ENCODE measurements at places on chromosomes 12 and 14. TPM values are rescaled to one million over a fixed set of nuclear protein-coding genes. Genes with fewer than 3 reads are reported as not detected.
A peak's percentile ranks its signal among the peaks of the same experiment; 100 is the strongest.

- no peak for DNase-seq
Measured at GRCh38 chr12:53593707-53594106, 32.5 kb downstream of the ATF7 start.

DNA sequence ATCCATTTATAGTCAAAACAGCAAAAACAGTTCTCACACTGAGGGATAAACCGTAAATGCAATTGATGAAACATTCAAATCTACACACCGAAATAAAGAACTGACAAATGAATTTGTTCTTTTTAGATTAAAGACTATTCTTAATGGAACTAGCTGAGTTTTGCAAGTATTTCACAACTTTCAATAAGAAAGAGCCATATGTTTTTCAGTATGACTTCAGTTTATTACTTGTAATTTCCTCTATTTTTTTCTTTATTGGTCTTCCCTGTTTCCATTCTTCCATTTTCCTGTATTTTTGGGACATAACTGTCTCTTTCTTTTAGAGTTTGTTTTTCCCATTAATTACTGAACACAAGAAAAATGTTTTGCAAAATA, 4.3 kb downstream of the BCAT1 start:
- no peak for DNase-seq

DNA sequence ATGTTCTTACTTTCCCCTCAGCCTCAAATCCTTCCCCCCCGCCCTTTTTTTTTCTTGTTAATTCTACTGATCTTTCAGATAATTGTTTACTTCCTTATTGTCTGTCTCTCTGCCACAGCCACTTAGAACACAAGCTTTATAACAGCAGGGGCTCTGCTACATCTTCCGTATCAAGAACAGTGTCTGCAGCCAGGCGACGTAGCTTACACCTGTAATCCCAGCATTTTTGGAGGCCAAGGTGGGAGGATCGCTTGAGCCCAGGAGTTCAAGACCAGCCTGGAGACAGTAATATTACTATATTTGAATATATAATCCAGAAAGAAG, 5.4 kb downstream of the SOS2 start:
- peak; percentile 53 for DNase-seq

GRCh38 chr12:127539226-127539858, 727.6 kb upstream of the TMEM132C start:
- peak; percentile 6 for DNase-seq

GRCh38 chr12:131188131-131189050, 234.7 kb downstream of the ADGRD1 start:
- DNase-seq = no peak

GRCh38 chr14:20446889-20447288, 7.7 kb downstream of the OSGEP start:
- no peak for DNase-seq

The SLC4A8 gene
- total RNA-seq = 132 TPM

The KLRK1 gene
- not detected for total RNA-seq
